ENCODE measurements at places on chromosomes 2 and 18.

DNA sequence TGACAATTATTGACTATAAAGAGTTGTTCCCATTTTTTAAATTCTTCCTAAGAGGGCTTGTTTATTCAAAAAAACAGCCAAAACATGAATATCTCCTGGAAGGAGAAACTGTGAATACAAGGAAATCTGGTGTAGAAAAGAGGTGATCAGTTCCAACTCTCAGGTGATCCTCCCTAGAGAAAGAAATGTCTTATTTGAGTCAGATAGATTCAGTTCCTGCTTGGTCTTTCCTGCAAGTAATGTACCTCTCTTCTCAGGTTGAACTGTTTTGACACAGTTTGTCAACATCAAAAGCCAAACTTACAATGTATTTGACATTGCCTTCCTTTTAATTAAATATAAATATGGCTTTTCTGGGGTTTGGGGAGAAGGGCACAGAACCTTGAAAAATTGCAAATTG, 567.4 kb downstream of the ARHGAP15 start:
- DNase-seq, result no peak

GRCh38 chr18:76348267-76349066, 146.6 kb downstream of the ZNF516 start:
- DNase-seq, result no peak

DNA sequence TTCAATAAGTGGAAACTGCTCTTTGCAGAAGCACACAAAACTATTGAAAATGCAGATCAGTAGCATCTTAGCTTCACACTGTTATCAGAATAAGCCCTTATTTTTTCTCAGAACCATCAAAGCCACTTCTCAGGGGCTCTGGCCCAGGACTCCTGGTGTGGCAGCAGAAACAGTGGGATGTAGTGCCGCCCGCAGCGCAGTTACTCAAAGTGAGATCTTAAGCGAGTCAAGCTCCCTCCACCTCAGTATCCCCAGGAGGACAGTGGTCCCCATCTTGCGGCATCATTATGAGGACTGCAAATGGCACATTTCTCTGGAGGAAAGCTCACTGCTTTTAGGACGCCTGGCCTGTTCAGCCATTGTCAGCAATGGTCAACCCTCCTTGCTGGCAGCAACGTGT, 60.0 kb downstream of the MBP start:
- DNase-seq, result no peak

DNA sequence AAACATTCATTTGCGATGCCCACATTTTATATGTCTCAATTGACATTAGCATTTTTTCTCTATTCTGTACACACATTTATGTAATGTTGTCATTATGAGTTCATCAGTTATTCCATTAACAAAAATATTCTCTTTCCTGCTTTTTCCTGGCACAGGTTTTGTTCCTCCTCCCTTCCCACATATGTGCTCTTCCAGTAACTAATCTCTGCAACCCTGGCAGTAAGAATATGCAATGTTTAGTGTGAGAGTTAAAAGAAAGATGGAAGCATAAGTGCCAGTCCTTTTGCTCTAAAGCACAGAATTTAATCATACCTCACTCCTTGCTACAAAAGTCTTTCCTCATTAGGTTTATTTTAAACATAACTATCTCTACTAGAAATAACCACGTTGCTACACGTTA, 155.8 kb upstream of the ERBB4 start:
- DNase-seq, result no peak

DNA sequence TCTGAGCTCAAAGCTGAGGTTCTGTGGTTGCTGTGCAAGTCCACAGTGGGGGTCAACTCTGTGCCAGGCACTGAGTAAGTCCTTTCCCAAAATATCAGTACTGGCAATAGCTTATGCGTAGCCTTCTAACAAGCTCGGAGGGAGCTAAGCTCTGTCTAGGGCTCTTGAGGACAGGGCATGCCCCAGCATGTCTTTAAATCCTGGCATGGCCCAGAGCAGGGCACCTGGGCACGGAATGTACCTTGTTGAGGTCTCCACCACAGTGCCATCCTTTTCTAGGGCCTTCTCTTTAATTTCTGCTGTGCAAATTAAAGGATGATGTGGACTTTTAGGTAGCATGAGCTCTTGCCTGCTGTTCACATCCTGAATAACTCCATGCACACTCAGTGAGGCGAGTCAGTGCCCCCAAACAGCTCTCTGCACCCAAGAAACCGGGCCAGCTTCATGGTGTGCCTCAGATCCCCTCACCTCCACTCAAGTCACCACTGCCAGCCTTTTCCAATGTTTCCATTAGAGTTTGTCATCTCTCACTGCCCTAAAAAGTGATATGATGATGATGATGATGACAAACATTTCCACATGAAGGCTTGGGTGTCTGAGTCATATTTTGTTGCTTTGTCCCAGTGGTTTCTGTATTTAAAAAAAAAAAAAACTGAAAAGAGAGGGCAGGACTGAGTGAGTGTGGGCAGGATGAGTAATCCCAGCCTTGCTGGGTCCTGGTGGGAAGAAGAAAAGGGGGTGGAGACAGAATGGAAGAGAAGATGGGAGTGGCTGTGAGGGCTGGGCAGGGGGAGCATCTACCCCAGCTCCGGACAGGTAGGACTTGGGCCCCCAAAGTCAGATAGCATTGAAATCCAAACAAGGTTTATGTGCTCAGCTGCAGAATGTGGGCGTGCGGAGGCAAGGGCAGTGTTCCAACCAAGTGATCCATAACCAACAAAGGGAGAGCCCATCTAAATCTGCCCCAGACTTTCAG, 78.9 kb downstream of the ZBTB7C start:
- no peak for DNase-seq

DNA sequence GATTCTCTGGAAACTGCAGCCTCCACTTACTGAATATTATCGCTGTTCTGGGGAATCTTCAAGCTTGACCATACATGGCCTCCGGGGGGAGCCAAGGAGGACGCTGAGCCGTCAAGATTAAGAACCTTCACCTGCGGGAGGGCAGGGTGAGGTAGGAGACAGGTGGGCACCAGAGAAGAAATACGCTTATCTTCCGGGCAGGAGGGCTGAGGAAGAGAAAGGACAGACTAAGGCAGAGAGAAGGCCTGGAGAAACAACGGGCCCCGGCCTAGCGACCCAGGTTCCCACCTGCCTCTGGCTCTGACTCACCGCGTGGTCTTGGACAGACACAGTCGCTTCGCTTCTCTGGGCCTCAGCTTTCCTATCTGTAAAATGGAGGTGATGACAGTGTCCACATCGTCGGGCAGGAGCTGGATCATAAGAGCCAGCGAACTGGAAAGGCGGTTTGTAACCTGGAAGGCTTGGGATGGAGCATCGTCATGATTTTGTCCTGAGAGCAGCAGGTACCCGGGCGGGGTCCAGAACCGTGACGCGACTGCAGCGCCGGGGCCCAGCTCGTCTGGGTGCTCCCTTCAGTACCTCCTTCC, 659 bp downstream of the ZNF142 start:
- DNase-seq, result peak; percentile 37

- DNase-seq, result no peak
Observed at GRCh38 chr2:108982259-108982679, 6.8 kb downstream of the EDAR start.

- no peak for DNase-seq
Observed at GRCh38 chr2:46812361-46813019, 103.1 kb downstream of the MCFD2 start.

DNA sequence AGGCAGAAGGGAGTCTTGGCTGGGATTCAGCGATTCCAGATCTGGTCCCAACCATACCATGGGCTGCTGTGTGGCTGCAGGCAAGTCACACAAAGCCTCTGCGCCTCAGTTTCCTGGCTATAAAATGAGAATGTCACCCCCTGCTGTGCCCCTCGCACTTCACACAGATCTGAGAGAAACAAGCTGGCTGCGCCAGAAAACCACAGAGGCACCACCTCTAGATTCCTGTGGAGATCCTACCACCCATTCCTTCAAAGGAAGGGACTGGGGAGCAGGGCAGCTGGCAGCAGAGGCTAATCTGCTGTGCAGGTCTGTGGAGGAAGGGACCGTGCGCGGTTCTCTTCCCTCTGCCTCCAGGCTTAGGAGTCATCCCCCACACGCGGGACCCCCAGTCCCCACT, 19.8 kb downstream of the NEURL3 start:
- DNase-seq, result no peak

GRCh38 chr18:73244401-73244800, 376.6 kb upstream of the NETO1 start:
- no peak for DNase-seq

DNA sequence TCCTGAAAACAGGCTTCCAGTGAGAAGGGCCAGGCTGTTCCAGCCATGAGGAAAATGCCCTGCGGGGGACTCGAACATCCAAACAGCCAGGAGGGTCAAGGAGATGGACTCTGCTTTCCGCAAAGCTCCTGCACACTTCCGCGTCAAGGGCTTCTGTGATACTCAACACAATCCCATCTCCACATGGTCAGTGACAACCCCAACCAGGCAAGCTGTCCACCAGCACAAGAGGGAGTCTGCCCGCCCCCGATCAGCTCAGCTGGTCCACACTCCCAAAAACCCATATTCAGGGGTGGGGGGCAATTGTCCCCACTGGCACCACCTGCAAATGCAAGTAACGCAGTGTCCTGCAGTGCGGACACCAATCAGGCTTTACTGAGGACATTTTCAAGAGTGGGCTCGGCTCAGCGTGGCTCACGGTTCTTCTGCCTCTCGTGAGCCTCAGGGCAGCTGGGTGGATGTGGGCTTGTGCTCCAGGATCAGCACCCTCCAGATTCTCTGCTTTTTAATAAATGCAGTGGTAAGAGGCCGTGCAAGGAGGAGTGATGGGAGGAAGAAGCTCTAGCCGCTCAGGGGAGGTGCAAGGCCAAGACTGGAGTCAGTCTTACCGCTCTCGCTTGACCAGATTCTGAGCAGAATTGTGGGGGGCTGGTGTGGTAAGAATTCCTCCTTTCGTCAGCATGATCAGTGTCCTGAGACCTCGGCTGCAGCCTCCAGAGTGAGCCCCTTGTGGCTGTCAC, 19.5 kb upstream of the CIDEA start:
- no peak for DNase-seq

DNA sequence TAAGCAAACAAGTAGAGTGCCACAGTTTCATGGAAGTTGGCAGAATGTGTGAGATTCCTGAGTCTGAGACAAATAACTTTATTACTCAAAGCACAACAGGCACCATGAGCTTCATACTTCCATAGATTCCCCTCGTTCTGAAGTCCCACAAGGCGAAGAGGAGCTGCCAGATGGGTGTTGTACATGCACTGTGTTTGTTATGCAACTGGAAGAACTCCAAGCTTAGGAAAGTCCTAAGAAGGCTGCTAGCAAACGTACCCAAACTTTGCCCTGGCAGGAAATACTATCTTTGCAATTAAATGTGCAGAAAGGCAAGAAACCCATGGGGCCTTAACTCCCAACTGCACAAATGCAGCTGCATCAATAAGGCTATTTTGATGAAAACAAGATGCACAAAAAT, 1.6 kb upstream of the GCA start:
- no peak for DNase-seq

- DNase-seq, result no peak
Observed at GRCh38 chr18:7908681-7909299, 341.7 kb downstream of the PTPRM start.

- peak; percentile 12 for DNase-seq
Observed at GRCh38 chr2:32627441-32627813, 423 bp upstream of the TTC27 start.

DNA sequence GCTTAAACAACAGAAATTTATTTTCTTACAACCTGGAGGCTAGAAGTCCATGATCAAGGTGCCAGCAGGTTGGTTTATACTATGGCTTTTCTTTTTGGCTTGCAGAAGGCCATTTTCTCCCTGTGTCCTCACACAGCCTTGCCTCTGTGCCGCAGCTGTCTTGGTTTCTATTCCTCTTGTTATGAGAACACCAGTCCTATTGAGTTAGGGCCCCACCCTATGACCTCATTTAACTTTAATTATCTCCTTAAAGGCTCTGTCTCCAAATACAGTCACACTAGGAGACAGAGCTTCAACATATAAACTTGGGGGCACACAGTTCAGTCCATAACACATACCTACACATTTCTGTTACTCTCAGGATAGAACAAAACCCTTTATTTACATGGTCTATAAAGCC, 17.3 kb upstream of the RHOB start:
- no peak for DNase-seq

- no peak for DNase-seq
Observed at GRCh38 chr2:162490052-162490717, 146.3 kb downstream of the GCA start.

DNA sequence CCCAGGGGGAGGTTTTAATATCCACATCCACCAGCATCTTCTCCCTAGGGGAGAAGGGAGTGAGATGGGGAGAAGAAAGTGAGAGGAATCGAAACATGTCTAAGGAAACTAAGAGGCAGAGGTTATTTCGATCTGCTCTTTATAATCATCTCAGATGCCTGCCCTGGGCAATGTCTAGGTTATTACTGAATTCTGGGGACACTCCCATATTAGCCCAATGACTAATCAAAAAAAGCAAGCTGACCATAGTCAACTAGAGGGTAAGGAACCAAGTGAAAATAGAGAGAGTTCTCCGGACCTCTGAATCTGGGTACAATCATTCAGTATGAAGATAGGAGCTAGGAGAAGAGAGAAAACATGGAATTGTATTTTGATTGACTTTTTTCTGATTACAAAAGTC, 56.7 kb upstream of the EML4 start:
- no peak for DNase-seq

DNA sequence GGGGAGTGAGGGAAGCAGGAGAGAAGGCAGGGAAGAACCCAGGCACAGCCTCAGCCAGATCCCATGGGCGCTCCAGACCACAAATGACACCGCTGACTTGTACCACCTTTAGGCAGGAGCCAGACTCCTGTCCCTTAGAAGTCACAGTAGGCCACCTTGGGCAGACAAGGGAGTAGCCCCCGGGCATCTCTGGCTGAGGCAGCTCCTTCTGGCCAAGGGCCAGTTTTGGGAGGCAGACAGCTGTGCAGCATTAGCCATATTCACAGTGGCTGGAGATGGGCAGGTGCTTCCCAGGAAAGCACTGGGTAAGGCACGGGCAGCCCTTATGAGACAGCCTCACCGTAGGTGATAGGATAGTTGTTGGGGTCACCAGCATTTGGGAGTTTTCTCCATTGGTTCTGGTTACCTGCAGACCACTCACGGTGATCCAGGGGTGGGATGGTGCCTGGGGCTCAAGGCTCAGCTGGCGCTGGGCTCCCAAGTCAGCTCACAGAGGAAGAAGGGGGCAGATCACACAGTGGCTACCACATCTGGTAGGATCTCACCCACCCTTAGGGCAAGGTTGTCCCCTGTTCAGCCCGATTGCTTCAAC, 2.1 kb downstream of the ASTL start:
- DNase-seq, result no peak

GRCh38 chr18:60892855-60893254, 440.4 kb upstream of the CDH20 start:
- no peak for DNase-seq

- no peak for DNase-seq
Observed at GRCh38 chr2:68203587-68203986, 45.9 kb downstream of the PNO1 start.

DNA sequence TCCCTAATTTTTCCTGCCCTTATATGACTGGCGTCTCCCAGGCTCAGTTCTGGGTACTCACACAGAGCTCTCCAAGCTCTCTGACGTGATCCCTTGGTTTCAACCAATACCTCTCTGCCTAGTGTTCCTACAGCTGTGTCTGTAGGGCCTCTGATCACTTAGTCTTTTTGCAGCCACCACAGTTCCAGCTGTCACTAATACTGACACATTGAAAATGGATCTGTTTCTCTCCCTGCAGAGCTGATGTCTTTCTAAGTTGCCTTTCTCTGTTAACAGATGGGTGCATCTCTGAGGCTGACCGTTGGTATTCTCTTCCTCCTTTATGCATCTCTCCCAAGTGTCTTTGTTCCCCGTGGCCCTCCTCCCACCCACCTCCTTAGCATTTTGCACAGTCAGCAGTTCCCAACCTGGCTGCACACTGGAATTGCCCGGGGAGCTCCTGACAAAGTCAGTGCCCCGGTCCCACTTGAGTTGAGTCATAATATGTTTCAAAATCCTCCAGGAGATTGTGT, 62.5 kb downstream of the CERS6 start:
- no peak for DNase-seq

GRCh38 chr2:116706396-116706795, 1108.1 kb upstream of the DDX18 start:
- no peak for DNase-seq

Measured in stimulated activated CD4-positive, alpha-beta T cell treated with anti-CD3 and anti-CD28 coated beads, Interleukin-4, amount 100 ng/mL, for 48 hours (primary cell).